HFF-Myc (cell line): ENCODE measurements at places on chromosomes 4 and X.

GRCh38 chr4:40055863-40056715 is 561 bp upstream of the N4BP2 start:
- peak; percentile 52 for DNase-seq

DNA sequence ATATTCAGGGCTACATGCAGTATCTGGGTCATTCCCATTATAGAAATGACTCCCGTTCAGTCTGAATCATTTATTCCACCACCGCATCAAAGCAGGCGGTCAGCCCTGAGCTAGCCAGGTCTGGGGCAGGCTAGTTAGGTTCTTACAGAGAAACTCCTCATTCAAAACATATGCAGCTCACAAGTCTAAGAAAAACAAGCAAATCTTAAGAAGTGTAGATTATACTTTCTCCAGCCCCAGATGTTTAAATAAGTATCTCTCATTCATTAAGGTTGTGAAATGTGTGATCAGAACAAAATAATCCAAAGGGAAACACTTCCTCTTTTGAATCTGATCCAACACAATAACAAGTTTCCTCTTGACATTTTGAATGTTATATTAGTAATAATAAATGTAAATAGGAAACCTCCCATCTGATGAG is 441.9 kb downstream of the INPP4B start:
- no peak for DNase-seq

- DNase-seq: no peak
Measured at GRCh38 chr4:167943872-167944505, 148.3 kb upstream of the ANXA10 start.

DNA sequence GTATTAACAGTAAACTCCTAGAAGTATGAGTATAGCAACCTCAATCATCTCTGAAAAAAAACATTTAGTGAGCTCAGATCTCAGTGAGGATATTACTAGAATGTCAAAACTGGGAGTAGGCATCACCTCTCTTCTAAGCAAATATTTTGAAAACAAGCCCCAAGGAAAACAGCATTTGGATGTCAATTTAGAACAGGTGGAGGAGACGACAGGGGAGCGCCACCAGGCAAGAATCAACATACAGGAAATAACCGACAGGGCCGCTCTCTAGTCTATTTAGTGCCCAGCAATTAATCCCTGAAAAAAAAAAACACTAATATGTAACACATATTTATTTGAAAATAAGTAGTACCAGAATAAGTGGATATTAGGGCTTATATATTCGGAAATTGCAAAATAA is 940.3 kb upstream of the ADGRL3 start:
- no peak for DNase-seq

GRCh38 chrX:154471839-154472684 is 7.0 kb downstream of the LAGE3 start:
- no peak for DNase-seq

- DNase-seq: no peak
Measured at GRCh38 chr4:88244816-88245579, 39.4 kb downstream of the PPM1K start.

GRCh38 chr4:152363086-152363485 is 172.8 kb downstream of the FBXW7 start:
- no peak for DNase-seq

DNA sequence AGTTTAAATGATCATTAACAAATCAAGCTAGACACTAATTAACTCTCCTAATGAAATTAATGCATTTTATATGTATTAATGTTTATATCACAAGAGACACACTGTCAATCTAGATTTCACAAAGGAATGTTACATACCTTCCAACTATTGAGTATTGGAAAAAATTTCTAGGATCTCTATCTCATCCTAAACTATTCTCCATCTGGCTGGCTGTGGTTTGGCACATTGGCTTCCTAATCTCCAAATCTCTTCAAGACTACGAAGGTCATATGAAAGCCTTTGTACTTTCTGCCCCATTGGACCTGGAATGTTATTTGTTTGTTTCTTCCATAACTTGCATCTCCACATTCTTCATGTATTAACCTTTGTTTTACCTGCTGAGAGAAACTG is 1160.0 kb downstream of the ADGRL3 start:
- DNase-seq: no peak

DNA sequence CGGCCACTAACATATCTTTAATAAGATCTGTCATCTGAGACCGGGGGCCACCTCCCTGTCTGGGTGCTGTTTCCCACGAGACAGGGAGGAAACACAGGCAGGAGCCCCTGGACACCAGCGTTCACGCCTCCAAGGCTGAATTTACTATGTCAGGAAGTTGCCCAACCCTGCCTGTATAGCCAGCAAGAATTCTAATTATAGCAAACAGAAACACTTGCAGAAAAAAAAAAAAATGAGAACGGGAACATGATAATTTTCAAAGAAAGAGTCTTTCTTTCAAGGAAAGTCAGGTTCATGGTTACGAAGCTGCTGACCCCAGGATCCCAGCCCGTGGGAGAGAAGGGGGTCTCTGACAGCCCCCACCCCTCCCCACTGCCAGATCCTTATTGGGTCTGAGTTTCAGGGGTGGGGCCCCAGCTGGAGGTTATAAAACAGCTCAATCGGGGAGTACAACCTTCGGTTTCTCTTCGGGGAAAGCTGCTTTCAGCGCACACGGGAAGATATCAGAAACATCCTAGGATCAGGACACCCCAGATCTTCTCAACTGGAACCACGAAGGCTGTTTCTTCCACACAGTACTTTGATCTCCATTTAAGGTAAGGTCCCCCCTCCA is at the start of gene IL3RA:
Gene IL3RA, plus strand, starts transcription at position 455 of the 613 bp plus-strand sequence. CDS start 4,981 bp downstream, outside the sequence.
- DNase-seq: no peak

- DNase-seq: peak; percentile 29
Measured at GRCh38 chr4:15756361-15756861, 21.7 kb upstream of the CD38 start.

DNA sequence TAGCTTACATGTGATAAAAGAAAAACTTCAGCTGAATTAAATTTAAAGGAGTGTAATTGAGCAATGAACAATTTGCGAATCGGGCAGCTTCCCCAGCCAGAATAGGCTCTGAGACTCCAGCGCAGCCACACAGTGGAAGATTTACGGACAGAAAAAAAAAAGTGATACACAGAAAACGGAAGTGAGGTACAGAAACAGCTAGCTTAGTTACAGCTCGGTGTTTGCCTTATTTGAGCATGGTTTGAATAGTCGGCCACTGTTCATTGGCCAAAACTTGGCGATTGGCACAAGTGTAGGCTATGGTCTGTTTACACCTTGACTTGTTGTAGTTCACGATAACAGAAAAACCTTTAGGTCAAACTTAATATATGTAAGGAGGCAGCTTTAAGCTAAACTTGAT is 16.7 kb upstream of the SUPT20HL1 start:
- no peak for DNase-seq
